Naive thymus-derived CD4-positive, alpha-beta T cell (primary cell): ENCODE measurements at places on chromosomes 12 and 14.

DNA sequence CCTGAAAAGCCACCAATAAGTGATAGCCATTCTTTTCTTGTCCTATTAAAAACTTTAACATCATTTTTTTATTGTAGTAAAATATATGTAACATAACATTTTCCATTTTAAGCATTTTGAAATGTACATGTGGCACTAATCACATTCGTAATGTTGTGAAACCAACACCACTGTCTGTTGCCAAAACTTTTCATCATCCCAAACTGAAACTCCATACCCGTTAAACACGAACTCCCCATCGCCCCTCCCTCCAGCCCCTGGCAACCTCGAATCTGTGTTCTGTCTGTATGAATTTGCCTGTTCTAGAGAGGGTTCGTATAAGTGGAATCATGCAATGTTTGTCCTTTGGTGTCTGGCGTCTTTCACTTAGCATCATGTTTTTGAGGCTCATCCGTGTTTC, 75.9 kb downstream of the CCDC92 start:
- DNase-seq, result no peak

DNA sequence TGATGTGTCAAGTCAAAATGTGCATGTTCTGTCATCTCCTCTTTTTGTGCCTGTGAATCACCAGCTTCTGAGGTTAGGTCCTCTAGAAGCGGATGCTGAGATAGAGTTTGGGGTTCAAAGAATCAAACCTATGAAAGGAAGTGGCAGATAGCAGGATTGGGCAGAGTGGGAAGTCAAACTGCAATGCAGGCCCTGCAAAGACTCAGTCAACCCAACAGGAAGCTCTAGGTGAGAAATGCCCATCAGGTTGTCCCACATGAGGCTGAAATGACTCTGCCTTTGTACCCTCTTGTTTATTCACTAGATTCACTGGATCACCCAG, 4.5 kb upstream of the MIA2 start:
- peak; percentile 31 for DNase-seq

GRCh38 chr12:124917135-124917840, 2.8 kb upstream of the UBC start:
- peak; percentile 96 for DNase-seq

DNA sequence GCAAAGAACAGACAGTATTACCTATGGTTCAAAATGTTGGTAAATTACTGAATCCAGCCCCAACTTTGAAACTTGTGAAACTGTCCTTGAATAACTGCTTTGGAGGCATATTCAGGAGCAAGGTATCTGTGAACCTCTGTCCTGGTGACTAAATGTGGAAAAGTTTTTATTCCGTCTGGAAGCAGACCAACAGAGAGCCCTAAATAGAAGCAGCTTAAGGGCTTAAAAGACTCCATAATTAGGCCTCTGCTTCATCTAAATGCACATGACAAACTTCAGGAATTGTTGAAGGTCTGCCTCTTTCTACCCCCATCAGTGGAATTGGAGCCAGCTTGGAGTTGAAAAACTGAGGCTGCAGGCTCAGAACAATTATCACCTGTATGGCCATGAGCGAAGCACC, 276.5 kb downstream of the KCNH5 start:
- no peak for DNase-seq

- DNase-seq, result no peak
Observed at GRCh38 chr14:34750670-34751069, 36.3 kb upstream of the CFL2 start.

DNA sequence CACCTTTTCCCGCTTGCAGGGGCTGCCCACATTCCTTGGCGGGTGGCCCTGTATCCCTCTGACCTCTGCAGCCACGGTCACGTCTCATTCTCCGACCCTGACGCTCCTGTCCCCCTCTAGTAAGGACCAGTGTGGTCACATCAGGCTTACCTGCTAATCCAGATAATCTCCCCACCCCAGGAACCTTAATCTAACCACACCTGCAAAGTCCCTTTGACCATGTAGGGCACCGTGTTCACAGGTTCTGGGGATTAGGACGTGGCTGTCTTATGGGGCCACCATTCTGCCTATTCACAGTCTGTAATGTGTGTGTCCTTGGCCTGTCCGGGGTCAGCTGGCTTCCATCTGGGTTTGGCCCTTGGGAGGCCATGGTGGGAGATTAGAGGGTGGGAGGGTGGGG, 368.9 kb downstream of the AACS start:
- no peak for DNase-seq

GRCh38 chr14:96832351-96832750, 35.2 kb downstream of the VRK1 start:
- no peak for DNase-seq

DNA sequence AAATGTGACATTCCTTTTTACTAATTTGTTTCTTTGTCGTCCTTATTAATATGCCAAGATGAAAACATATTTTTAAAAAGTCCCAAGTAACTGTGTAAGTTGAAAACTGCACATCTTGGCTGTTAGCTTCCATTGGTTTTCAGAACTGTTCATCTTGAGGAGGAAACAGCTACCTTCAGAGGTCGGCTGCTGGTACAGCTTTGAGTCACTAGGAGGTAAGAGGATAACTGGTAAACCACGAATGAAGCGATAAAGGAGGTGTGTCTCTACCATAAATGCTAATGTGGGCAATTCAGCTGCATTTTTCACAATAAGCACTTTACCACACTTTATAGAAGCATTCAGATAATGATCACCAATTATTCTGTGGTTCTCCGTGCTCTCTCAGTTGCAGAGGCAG, 137.5 kb upstream of the KRAS start:
- no peak for DNase-seq

- DNase-seq, result peak; percentile 54
Observed at GRCh38 chr12:103495469-103496456, at the start of gene C12orf42. Gene C12orf42, minus strand, starts transcription at chr12:103495968. Its CDS starts 17,542 bp downstream, at chr12:103478426.

- no peak for DNase-seq
Observed at GRCh38 chr14:103372552-103373304, 12.5 kb upstream of the MARK3 start.

DNA sequence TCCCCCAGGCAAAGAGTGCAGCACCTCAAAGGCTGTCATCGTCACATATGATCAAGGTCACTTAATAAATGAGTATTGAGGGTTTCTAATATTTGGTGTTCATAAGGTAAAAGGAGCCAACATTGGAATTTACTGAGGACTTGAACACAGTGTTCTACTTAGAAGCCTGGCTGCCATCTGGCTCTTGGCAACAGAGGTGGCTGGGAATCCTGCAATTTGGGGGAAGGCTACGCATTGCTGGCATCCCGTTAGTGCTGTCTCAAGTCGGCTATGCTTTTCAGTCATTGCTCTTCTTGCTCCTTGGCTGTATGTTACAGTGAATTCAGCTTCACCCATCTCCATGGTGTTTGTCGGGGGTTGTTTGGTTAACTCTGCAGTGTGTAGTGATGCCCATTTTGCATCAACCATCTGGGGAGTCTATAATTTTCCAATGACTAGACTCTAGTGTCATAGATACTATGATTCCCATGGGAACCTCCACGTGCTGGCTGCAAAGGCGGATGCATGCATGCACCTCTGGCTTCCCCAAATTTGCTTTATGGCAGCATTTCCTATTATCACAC, 12.9 kb upstream of the SLC24A4 start:
- DNase-seq, result no peak

- no peak for DNase-seq
Observed at GRCh38 chr12:101777485-101777884, 38.2 kb upstream of the SYCP3 start.

GRCh38 chr14:71751264-71751663, 181.0 kb upstream of the RGS6 start:
- no peak for DNase-seq

DNA sequence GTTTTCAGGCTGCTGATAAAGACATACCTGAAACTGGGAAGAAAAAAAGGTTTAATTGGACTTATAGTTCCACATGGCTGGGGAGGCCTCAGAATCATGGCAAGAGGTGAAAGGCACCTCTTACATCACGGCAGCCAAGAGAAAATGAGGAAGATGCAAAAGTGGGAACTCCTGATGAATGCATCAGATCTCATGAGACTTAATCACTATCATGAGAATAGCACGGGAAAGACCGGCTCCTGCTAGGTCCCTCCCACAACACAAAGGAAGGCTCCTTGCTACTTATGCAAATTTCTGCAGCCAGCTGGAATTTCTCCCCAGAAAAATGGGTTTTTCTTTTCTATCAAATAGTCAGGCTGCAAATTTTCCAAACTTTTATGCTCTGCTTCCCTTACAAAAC, 174.1 kb upstream of the RMST start:
- DNase-seq, result no peak

DNA sequence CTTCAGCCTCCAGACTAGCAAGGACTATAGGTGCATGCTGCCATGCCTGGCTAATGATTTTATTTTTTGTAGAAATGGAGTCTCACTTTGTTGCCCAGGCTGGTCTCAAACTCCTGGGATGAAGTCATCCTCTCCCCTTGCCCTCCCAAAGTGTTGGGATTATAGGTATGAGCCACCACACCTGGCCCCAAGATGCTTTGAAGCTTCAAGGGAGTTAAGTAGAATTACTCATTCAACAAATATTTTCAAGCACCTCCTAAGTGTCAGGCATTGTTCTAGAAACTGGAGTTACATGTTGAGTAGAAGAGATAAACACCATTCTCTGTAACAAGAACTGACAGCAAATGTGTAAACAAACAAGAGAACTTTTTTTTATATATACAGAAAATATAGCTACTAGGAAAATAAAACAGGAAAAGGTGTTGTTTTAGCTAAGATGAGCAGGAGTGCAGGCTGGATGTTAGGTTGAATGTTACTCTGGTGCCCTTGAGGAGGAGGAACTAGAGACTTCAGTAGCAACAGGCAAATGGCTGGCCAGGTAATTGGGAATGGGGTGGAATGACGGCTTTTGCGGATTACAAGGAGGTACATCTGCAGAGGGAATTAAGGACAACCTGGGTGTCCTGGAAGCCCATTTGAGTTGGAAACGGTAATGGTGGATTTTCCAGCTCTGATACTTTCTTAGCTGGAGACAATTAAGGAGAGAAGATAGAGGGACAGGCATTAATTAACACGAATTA, 32.0 kb upstream of the CFAP54 start:
- no peak for DNase-seq

DNA sequence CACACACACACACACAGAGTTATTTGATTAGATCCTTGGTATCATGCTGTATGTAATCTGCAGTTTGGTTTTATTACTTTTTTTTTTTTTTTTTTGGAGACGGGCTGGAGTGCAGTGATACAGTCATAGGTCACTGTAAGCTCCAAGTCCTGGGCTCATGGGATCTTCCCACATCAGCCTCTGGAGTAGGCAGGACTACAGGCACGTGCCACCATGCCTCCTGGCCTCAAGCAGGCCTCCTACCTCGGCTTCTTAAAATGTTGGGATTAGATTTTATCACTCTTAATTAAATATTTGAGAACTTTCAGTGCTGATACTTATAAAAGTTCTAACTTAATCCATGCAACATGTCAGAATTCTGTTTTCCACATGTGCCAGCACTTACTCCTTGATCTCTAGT, 31.3 kb upstream of the PSEN1 start:
- DNase-seq, result no peak

- DNase-seq, result no peak
Observed at GRCh38 chr14:99095369-99095768, 176.6 kb downstream of the BCL11B start.

GRCh38 chr12:69428351-69429073, 41.7 kb upstream of the FRS2 start:
- DNase-seq, result no peak

- DNase-seq, result no peak
Observed at GRCh38 chr14:90544566-90544965, 147.7 kb downstream of the CALM1 start.

DNA sequence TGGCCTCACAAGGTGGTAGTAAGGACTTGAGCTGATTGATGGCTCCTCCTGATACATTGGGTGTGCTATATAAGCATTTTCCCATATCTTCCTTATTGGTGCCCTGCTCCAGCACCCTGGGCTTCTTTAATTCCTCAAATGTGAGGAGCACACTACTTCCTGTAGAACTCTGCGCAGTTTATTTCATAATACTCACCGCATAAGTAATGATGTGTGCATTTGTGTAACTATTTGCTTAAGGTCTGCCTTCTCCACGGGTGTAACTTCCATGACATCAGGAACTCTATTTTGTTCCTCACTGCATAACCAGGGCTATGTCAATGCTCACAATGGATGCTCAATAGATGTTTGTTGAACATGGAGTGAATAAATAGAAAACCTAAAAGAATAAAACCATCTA, 392.2 kb downstream of the SEC23A start:
- DNase-seq, result no peak

GRCh38 chr14:76217179-76217578, 65.5 kb downstream of the GPATCH2L start:
- DNase-seq, result no peak

- DNase-seq, result no peak
Observed at GRCh38 chr12:30152705-30153104, 369.0 kb upstream of the TMTC1 start.

- DNase-seq, result no peak
Observed at GRCh38 chr12:9851050-9851449, 18.1 kb downstream of the CLEC2B start.

DNA sequence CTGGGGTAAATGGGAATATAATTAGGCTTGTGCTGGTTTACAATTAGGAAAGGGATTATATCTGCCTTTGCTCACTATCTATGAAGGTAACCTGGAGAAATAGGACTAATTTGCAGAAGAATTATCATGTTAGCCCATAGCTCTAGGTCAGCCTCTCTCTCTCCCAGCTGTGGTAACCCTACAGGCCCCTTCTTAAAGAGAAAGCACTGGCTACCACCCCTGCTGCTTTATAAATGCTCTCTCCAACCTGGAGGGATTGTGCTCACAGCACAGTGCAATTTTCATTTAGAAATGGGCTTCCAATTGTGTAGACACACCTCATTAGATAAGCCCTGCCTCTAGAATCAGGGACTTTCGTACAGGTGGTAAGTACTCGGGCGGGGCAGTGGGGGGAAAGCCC, 22.7 kb upstream of the MGST1 start:
- DNase-seq, result no peak

DNA sequence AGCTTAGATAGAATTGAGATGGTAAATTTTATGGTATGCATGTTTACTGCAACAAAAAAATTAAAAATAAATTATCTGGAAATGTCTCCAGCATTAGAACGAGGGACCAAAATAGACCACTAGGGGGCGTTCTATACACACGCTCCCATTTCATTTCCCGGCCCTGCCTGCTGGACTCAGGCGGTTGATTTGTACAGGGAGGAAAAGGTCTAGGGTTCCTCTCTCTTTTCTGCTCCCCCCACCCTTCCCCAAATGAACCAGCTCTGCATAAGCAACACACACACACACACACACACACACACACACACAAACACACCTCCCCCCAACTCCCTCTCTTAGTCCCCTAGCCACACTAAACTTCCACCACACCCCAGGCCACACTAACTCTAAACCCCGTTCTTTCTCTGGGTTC, 7.8 kb upstream of the DTX1 start:
- DNase-seq, result peak; percentile 71

DNA sequence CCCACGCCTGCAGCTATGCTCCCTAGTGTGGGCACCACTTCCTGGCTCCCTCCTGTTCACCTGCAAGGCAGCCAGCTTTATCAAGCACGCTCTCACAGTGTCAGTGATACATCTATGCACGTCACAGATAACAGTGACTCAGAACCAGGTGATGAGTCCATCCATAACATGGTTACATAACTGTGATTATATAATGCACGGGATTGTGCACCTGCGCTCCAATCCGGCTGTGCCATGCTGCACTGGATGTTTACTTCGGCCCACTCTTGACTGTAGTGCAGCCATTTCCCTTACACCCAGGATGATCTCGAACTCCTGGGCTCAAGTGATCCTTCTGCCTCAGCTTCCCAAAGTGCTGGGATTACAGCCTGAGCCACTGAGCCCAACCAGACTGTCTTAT, 38.4 kb upstream of the CEP83 start:
- DNase-seq, result no peak

- no peak for DNase-seq
Observed at GRCh38 chr12:84922693-84923092, 10.1 kb upstream of the SLC6A15 start.
